ENCODE measurements at places on chromosomes 5 and 9.

- DNase-seq: no peak
These were observed 726.1 kb downstream of the CDH18 start for GRCh38 chr5:19261879-19262278.

DNA sequence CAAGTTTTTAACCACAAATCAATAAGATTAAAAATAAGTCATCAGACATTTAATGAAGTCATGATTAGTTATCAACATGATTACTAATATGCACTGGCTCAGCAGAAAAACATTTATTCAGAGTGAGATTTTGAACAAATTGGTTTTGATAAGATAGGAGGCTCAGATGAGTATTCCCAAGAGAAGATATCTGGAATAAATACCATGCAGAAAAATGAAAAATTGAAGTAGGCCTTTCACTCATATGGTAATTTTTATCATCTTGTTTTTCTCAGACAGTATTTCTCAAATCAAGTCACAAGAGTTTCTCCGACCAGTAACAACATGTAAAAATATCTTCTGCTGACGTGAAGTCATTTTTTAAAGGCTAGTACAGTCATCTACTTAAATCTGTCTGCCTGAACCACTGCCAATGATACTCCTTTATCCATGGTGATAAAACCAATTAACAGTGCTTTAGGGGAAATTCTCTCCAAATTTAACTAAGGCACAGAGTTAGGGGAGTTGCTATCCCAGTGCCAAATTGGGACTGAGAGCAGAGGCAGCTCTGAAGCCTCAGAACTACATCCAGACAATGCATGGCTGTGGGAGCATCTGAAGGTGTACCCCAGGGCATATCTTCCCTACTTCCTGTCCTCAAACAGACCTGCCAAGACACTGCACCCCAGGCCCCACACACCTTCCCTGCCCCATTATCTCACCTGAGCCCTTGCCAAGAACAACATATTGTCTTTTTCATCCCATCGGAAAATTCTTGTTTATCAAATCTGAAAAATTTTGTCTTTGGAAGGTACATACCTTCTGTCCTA lies 105.5 kb upstream of the TSLP start:
- DNase-seq: no peak

GRCh38 chr9:108545436-108545835 lies 310.4 kb downstream of the ACTL7B start:
- no peak for DNase-seq

- no peak for DNase-seq
These were observed 34.7 kb downstream of the PPIC start for GRCh38 chr5:123001808-123002207.

DNA sequence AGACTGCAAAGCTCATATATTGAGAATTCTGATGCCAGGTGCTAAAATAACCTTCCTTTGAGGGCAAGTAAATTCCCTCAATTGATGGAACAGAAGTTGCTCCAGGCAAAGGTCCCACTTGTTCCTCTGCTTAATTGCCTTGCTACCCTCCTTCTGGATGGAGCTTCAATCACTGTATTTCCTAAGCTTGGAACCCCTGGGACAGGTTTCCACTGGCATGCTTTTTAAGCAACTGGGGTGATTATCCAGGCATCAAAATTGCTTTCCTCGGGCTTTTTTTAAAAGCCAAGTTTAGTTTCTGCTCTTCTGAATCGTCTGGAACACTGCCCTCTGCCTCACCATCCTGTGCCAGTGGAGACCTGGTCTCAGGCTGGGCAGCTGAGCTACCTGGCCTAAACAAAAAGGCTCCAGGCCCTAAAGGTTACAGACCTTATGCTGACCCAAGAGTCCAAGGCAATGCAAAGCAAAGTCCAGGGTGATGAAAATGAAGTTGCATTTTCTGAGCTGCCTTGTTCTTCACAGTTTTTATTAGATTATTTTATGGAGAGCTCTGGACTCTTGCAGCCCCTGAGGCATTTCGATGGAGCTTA lies 167.9 kb upstream of the CD180 start:
- DNase-seq: no peak

DNA sequence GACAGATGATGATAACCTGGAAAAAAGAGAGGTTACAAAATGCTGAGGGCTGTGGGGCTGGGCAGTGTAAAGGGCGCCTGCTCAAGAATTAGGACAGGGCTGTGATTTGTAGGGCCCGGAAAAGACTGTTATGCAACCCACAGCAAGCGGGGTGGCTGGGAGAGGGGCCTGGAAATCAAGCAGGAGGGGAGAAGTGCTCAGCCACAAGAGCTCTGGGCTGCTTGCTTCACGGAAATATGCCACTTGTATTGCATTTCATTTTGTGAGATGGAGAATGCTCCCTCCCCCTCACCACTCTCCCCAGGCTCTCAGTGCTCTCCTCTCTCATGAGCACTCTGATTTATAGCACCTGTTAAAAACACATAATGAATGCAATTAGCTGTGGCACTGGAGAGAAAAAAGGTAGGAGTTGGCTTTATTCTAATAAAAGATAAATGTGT lies 8.4 kb upstream of the HAND1 start:
- no peak for DNase-seq
